Chondrocyte (in vitro differentiated cells): ENCODE measurements at places on chromosomes 7 and 10.

DNA sequence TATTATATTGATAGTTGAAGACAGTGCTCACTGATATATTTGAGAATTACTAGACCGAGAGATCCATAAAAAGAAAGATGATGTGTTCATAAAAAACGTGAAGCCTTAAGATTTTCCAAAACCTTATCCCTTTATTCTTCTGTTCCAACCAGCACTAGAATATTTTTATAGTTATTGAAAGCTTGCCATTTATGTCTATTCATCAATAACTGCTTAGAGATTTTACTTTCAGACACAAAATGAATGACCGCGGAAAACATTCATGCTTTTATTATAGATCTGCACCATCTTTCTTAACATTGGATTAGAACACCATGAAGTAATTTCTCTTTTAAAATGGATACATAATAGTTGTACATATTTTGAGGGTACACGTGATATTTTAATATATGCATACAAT lies 77.6 kb downstream of the FBXL13 start:
- DNase-seq, result no peak
- H3K4me3 ChIP-seq, result no peak overlapping the region
- no peak overlapping the region for H3K27ac ChIP-seq
- H3K27me3 ChIP-seq, result no peaks in the 10 kb centered on the region
- peaks cover 2% of the 10 kb centered on the region for H3K36me3 ChIP-seq

DNA sequence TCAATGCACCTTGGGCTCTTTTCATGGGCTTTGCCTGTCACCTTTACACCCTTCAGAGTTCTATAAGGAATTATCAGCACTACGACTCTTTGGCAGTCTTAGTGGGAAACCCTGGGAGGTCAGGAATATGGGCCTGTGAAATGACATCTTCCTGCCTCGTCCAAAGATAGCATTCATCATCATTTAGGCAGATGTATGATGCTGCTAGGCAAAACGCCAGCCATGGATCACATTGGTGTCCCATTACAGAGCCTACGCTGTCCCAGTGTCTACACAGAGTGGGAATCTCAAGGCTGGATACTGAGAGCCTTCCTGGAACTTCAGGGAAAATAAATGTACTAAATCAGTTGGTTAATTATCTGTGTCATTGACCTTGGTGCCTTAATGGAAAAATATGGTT lies 259.4 kb upstream of the CELF2 start:
- H3K4me1 ChIP-seq, result no peaks in the 10 kb centered on the region
- no peaks in the 10 kb centered on the region for H3K27me3 ChIP-seq
- H3K27ac ChIP-seq, result no peak overlapping the region
- no peak for DNase-seq
- no peak overlapping the region for H3K4me3 ChIP-seq

- no peak overlapping the region for H3K4me3 ChIP-seq
- peaks cover 3% of the 10 kb centered on the region for H3K27me3 ChIP-seq
- no peaks in the 10 kb centered on the region for H3K36me3 ChIP-seq
- no peak overlapping the region for H3K27ac ChIP-seq
- no peaks in the 10 kb centered on the region for H3K4me1 ChIP-seq
- no peak for DNase-seq
These were observed 128.8 kb upstream of the GPR26 start for GRCh38 chr10:123537188-123537961.

DNA sequence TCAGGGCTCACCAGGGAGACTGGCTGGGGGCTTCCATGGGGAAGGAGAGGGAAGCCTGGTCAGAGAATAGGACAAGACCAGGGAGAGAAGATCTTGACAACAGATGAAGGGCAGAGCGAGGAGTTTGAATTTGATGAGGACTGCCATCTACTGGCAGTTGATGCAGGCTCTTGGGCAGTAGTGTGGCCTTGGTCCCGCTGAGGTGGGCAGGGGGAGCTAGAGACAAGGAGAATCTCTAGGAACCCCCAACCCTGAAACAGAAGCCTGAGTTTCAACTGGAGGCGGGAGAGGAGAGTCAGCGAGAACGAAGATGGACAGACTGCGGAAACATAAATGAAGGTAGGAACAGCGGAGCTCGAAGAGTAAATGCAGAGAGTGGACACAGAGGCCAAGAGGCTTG lies 81.0 kb downstream of the PPP1R3C start:
- H3K4me1 ChIP-seq, result peaks cover 21% of the 10 kb centered on the region
- no peaks in the 10 kb centered on the region for H3K27me3 ChIP-seq
- no peak for DNase-seq
- no peak overlapping the region for H3K27ac ChIP-seq
- no peak overlapping the region for H3K4me3 ChIP-seq
- no peaks in the 10 kb centered on the region for H3K36me3 ChIP-seq

DNA sequence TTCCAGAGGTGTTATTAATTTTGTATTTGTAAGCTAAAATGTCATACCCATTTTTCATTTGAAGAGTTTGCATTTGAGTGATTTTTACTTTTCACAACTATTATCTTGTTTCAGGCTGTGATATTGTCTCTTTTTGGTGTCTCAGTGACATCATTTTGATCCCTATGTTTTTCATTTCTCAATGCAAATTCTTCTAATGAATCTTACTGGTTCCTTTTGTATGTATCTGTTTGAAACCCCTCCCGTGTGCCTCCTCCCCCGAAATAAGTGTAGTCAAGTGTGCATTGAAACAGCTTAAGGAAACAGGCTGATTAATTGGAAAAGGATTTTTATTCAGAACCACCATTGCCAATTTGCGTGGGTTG lies 77.8 kb downstream of the SHH start:
- no peak for DNase-seq
- no peak overlapping the region for H3K27ac ChIP-seq
- H3K27me3 ChIP-seq, result no peaks in the 10 kb centered on the region
- peaks cover 3% of the 10 kb centered on the region for H3K36me3 ChIP-seq
- H3K4me3 ChIP-seq, result no peak overlapping the region
- H3K4me1 ChIP-seq, result peaks cover 21% of the 10 kb centered on the region

- no peaks in the 10 kb centered on the region for H3K36me3 ChIP-seq
- H3K4me1 ChIP-seq, result peaks cover 45% of the 10 kb centered on the region
These were observed 32.3 kb downstream of the PPIF start for GRCh38 chr10:79379512-79380124.

DNA sequence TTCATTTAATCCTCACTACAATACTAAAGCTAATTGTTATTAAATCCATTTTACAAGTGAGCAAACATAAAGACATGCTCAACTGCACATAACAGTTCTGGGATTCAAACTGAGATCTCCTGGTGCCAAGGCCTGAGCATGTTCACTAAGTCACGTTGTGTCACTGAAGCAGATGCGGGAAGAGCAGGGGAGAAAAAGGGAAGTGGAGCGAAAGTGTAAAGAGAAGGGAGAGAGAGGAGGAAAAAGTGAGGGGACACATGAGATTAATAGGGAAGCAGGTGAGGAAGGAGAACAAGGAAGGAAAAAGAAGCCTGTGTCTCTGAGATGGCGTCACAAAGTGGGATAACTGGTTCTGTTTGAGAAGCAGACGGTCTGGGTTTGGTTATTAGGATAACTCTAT lies 38.9 kb upstream of the KAT6B start:
- no peaks in the 10 kb centered on the region for H3K36me3 ChIP-seq
- no peak for DNase-seq
- no peak overlapping the region for H3K27ac ChIP-seq
- no peaks in the 10 kb centered on the region for H3K4me1 ChIP-seq

- no peaks in the 10 kb centered on the region for H3K27me3 ChIP-seq
- DNase-seq, result no peak
- no peaks in the 10 kb centered on the region for H3K36me3 ChIP-seq
- H3K4me1 ChIP-seq, result no peaks in the 10 kb centered on the region
- H3K27ac ChIP-seq, result no peak overlapping the region
- H3K4me3 ChIP-seq, result no peak overlapping the region
These were observed 7.0 kb downstream of the NPC1L1 start for GRCh38 chr7:44534087-44534486.

DNA sequence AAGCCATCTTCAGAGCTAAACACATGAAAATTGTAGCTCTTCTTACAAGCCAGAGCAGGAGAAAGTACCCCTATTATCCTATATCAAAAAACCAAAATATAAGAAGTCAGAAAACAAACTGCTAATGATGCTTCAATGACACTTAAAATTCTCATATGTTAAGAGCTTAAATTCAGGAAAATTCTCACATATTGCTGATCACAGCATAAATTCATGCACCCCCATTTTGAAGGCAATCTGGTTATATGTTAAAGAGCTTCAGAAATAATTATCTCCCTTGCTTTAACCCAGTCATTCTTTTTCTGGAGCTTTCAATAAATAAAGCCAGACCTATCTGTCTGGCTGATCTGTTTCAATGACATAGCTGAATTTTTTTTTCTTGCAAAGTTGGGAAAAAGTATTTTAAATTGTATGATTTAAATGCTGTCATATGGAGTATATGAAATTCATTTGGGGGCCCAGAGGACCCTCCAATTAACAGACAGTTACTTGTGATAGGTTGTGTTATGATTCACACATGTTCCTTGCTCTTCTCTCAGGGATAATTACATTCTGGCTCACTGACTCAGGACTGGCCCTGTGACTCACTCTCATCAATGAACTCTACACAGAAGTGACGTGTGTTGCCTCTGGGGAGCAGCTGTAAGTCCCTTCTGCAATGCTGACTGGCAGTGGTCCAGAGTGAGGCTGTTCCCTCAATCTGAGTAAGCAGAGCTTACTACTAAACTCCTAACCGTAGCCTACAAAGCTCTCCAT lies 85.2 kb downstream of the HGF start:
- no peaks in the 10 kb centered on the region for H3K27me3 ChIP-seq
- H3K4me1 ChIP-seq, result peaks cover 68% of the 10 kb centered on the region
- H3K4me3 ChIP-seq, result no peak overlapping the region
- no peaks in the 10 kb centered on the region for H3K36me3 ChIP-seq
- H3K27ac ChIP-seq, result peak overlapping the region; percentile 90

GRCh38 chr7:10100572-10100971 lies 873.1 kb upstream of the PHF14 start:
- H3K36me3 ChIP-seq, result no peaks in the 10 kb centered on the region
- no peaks in the 10 kb centered on the region for H3K4me1 ChIP-seq
- no peak overlapping the region for H3K4me3 ChIP-seq
- H3K27me3 ChIP-seq, result no peaks in the 10 kb centered on the region

- no peak overlapping the region for H3K27ac ChIP-seq
- DNase-seq, result peak; percentile 51
These were observed 153.9 kb downstream of the SNX13 start for GRCh38 chr7:17786314-17786852.

DNA sequence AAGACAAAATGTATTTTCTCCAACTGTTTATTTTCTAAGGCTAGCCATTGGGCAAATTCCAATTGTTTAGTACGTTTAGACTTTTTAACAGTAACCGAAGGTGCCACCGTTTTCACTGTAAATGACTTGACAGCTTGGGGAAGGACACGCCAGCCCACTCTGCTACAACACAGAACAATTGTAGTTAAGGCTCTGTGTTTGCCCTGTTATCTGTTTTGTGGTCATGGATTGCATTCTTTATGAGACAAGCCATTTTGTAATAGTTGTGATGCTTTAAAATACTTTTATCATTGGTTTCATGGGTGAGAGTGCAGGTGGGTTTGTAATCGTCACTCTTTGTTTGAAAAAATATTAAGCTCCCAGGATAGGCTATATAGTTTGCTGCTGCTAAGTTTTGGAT lies 6.6 kb upstream of the PITRM1 start:
- DNase-seq, result no peak
- no peaks in the 10 kb centered on the region for H3K4me1 ChIP-seq
- H3K27ac ChIP-seq, result no peak overlapping the region

- H3K4me1 ChIP-seq, result no peaks in the 10 kb centered on the region
- no peak for DNase-seq
These were observed 12.0 kb downstream of the TET1 start for GRCh38 chr10:68572151-68572550.

DNA sequence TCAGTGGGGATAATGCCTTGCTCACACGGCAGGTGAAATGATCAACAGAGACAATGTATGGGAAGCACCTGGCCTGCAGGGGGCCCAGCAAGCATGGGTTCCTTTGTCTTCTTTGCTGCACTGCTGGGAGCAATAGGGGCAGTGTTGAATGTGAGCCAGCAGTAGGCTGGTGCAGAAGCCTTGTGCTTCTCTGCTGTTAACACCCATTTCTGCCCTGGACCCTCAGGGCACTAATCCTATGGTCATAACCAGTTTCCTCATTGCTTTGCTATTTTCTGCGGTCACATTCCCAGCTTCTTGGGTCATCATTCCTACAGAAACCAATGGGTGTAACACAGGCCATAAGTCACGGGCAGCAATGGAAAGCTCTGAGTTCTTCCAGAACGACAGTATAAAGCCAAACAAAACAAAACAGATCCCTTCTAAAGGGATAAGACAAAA lies 10.9 kb upstream of the LGI1 start:
- no peaks in the 10 kb centered on the region for H3K27me3 ChIP-seq
- H3K36me3 ChIP-seq, result no peaks in the 10 kb centered on the region
- H3K27ac ChIP-seq, result peak overlapping the region; percentile 97
- DNase-seq, result no peak
- no peak overlapping the region for H3K4me3 ChIP-seq

GRCh38 chr7:8515640-8516185 lies 82.3 kb downstream of the NXPH1 start:
- no peaks in the 10 kb centered on the region for H3K27me3 ChIP-seq
- H3K27ac ChIP-seq, result no peak overlapping the region
- DNase-seq, result no peak
- no peaks in the 10 kb centered on the region for H3K4me1 ChIP-seq

DNA sequence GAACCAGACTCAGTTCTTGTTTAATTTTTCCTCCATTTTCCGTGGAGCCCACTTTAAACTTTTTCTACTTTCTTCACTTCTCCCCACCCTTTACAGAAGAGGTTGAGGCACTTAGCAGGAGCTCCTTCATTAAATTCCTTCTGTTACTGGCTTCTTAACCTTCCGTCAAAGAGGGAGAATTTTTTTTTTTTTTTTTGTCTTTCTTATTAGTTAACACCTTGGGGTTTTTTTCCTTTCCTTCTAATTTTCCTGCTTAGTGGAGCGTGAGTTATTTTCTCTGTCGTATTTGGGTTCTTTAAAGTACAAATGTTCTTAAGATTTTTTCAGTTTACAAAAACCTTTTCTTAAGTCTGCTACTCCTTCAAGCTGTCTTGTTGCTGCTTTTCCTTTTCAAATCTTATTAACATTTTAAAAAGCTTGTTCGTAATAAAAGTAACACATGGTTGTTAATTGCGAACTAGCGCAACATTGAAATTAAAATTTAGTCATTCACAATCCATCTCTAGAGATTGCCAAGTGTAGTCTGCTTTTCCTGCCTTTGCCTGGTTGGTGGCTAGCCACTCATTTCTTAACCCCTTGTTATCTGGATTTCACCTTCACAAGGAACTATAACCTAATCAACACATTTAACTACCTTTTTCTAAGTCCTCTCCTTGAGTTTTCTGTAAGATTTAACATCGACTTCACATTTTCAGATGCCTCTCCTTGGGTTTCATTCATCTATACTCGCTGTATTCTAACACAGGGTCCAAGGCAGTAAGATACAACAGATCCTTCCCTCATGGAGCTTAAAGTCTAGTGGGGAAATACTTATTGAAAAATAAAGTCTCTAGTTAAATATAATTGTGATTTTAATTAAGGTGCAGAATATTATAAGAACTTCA lies 2.0 kb downstream of the BMPR1A start:
- no peaks in the 10 kb centered on the region for H3K27me3 ChIP-seq
- H3K4me1 ChIP-seq, result peaks cover 66% of the 10 kb centered on the region
- H3K4me3 ChIP-seq, result peak overlapping the region; percentile 92
- peak overlapping the region; percentile 92 for H3K27ac ChIP-seq

GRCh38 chr10:52215745-52216361 lies 98.2 kb upstream of the DKK1 start:
- peak overlapping the region; percentile 88 for H3K27ac ChIP-seq
- no peak overlapping the region for H3K4me3 ChIP-seq
- peaks cover 27% of the 10 kb centered on the region for H3K4me1 ChIP-seq
- no peaks in the 10 kb centered on the region for H3K27me3 ChIP-seq
- H3K36me3 ChIP-seq, result no peaks in the 10 kb centered on the region
